Tongue (tissue), 3 donors: ENCODE measurements at places on chromosomes 13 and 19. TPM values are rescaled to one million over a fixed set of nuclear protein-coding genes. Genes with fewer than 3 reads are reported as not detected.

Gene CBY2
- not detected for total RNA-seq

Gene MEX3D
- 27.3 TPM for total RNA-seq

Gene PODNL1
- 1.5 TPM for total RNA-seq

Gene LPAR6
- 54.1 TPM for total RNA-seq

Gene MEIS3
- total RNA-seq, result 9.9 TPM

Gene SBK2
- total RNA-seq, result 10.2 TPM

Gene ACER1
- not detected for total RNA-seq

Gene TINCR
- 8.1 TPM for total RNA-seq

Gene HRC
- 154 TPM for total RNA-seq

Gene ZNF112
- total RNA-seq, result 12.0 TPM

Gene ZNF805
- total RNA-seq, result 34.1 TPM

Gene IRF2BP1
- 29.0 TPM for total RNA-seq

Gene RAB3A
- 2.1 TPM for total RNA-seq

Gene FBXO27
- total RNA-seq, result 1.6 TPM

Gene ZNF555
- total RNA-seq, result 24.4 TPM

Gene CLEC11A
- 23.1 TPM for total RNA-seq

Gene ZNF543
- total RNA-seq, result 19.2 TPM

Gene CEACAM16
- total RNA-seq, result not detected

Gene ZNF575
- total RNA-seq, result 0.41 TPM

Gene PTH2
- not detected for total RNA-seq

Gene AMH
- 1.4 TPM for total RNA-seq

Gene GEMIN7
- total RNA-seq, result 12.5 TPM

Gene CTXN1
- 0.31 TPM for total RNA-seq

Gene TEX101
- not detected for total RNA-seq

Gene RXFP2
- not detected for total RNA-seq

Gene ZNF723
- total RNA-seq, result not detected

Gene UBL5
- 139 TPM for total RNA-seq

Gene PSG6
- total RNA-seq, result not detected

Gene ZNF69
- 9.8 TPM for total RNA-seq

Gene VSTM2B
- not detected for total RNA-seq

Gene NMRK2
- 97.1 TPM for total RNA-seq

Gene ZNF442
- total RNA-seq, result 7.0 TPM

Gene ATP4B
- not detected for total RNA-seq

Gene C13orf42
- total RNA-seq, result not detected

Gene ZNF85
- 11.6 TPM for total RNA-seq
